Amygdala (tissue), 56 donors: ENCODE measurements at places on chromosomes 3 and 15.

- no peak for DNase-seq
Measured at GRCh38 chr3:155416500-155417118, 123.1 kb upstream of the STRIT1 start.

DNA sequence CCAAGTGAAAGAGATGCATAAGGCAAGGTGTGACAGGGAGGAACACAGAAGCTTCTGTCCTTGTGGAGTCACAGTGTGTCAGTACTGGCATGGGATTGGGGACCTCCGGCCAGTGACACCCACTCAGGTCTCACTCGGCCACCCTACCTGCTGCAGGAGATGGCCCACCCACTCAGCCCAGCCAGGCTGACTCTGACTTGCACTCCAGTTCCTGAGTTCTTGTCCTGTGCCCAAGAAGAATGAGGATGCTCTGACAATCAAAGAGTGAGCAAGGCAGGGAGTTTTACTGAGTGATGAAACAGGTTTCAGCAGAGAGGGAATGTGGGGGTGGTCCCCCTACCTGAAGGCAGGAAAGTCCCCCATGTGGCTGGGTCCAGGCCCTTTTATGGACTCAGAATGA is 50.9 kb downstream of the PCNP start:
- no peak for DNase-seq

DNA sequence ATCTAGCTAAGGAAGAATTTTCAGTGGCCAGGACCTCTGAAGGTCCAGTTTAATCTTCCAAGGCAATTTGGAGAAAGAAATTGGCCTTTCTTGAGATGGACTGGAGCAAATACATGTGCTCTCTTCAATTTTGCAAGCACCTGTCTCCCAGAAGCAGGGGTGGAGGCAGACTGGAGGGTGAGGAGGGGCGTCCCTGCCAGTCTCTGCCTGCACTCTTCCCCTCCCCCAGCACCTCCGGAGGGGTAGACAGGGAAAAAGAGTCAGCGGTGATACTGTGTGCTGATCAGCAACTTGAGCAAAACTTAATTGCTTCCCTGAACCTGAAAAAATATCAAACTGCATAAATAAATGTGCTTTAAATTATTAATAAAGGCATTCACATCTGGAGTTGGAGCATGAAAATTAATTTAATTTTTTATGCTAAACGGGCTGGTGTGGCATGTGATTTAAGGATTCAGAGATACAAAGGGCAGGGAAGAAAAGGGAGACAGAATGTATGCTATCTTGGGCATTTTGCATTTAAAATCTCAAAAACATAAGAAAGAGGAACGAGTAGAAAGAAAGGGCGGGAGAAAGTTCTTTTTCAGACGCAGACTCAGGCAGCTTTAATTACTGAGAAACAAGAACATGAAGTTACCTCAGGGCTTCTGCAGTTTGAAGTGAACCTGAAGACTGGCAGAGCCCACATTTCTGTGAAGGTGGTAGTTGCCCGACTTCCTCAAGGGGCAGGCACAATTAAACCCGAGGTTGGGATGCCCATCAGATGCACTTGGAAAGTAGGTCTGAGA is 319.7 kb downstream of the UACA start:
- no peak for DNase-seq

GRCh38 chr3:65262548-65262947 is 574.7 kb upstream of the ADAMTS9 start:
- DNase-seq = no peak

- DNase-seq = no peak
Measured at GRCh38 chr3:182349051-182349450, 444.3 kb upstream of the ATP11B start.

GRCh38 chr15:55267401-55268175 is 22.0 kb downstream of the RAB27A start:
- no peak for DNase-seq

DNA sequence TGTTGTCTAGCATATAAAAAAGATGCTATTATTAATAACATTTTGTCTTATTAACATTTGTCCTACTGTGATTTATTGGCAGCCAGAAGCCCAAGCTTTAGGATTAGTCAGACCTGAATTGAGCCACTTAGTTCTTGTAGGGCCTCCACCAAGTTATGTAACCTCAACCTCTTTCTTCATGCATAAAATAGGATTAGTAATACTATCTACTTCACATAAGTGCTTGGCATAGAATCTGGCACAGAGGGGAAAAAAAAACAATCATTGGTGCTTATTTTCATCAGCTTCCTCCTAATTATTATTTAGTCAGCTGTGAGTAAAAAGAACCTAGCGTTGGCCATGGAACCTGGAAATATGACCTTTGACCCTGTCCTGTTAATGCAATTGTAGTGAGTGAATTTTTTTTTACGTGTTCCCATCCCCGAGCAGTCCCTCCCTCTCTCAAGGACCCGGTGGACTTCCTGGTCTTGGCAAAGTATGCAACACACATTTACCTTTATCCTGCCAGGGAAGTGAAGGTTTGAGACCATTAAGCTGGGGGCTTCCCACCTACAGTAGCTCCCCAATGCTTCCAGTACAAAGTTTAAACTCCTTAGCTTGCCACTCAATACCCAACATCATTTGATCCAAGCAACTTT is 136.8 kb downstream of the FHIT start:
- no peak for DNase-seq

DNA sequence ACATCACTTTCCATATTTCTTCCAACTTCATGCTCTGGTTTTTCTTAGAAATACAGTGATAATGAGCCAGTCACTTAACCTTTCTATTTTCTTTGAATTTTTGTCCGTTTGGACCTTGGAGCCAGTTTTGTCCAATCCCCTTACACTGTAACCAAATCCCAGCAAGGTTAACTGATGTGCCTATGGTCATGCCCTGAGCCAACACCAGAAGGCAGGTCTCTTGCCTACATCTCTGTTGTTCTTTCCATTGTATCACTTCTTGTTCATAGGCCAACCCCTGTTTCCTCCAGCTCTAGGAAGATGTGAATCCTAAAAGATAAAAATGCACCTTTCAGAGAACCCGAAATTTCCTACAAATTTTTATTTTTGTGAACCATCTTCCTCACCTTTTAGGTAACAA is 122.7 kb downstream of the CMSS1 start:
- DNase-seq = no peak

DNA sequence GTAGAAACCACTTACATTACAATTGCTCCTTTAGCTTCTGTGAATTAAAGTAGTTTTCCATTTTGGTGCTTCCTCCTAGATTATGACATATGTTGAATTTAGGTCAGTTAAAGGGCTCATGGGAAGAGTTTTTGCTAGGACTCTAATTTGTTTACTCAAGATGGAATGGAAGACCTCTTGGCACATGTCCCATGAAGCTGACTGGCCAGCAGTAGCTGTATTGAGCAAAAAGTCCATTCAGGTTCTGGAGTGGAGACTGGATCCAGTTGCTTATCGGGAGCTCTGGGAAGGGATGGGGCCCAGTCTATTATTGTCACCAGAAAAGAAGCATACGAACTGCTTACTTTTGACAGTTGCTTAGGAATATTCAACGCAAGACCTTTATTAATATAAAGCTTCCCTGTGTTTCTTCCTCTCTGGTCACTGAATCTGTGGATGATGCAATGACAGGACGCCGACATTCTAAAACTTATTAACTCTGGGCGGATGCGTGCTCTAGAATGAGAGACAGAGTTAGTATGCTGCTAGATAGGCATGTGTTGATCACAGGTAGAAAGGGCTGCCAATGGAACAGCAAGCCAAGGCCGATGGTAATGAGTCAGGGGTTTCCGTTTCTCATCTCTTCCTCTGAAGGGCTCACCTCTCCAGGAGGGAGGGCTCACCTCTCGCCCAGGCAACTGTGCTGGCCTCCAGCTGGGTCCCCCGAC is 155.8 kb downstream of the NR1D2 start:
- no peak for DNase-seq

DNA sequence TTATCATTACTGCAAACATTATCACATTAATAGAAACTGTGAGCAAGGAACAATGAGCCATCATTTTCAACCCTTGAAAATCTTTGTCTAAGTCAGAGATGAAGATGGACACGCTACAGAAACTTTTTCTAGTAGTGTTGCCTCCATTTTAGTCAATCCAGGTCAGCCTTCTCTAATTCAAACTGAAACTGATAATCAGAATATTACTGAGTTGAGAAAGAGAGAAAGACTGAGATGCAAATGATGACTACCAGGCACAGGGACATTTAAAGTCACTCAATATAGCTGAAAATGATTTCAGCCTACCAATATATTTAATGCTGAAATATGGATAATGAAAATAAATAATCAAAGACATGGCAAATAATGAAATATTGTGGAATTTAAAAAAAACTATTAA is 261.4 kb downstream of the GBE1 start:
- DNase-seq = no peak

DNA sequence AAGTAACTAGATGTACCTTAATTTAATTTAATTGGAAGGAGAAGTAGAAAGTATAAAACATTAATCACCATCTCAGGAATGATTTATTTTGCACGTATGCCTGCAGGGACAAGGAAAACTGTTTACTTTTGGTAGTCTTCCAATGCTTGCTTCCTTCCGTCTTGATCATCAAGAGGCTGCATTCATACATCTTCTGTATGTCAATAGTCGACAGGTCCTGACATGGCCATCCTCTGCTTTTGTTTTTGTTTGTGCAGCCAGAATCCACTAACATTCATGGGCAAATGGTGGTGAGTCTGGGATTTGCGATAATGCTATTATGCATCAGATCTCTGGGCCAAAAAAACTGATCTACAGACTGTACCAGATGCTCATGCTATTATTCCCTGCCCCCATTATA is 56.6 kb upstream of the ZPLD1 start:
- no peak for DNase-seq

GRCh38 chr15:59247364-59247763 is 40.7 kb downstream of the LDHAL6B start:
- no peak for DNase-seq

GRCh38 chr3:72152551-72153476 is 367.9 kb upstream of the PROK2 start:
- no peak for DNase-seq
